ENCODE measurements at places on chromosomes 6 and 20. TPM values are rescaled to one million over a fixed set of nuclear protein-coding genes. Genes with fewer than 3 reads are reported as not detected.

GRCh38 chr6:132235596-132236280, 165.5 kb downstream of the MOXD1 start:
- no peak for DNase-seq
- H3K36me3 ChIP-seq: no peaks in the 10 kb centered on the region

GRCh38 chr6:83878902-83879644, 19.6 kb downstream of the CYB5R4 start:
- no peaks in the 10 kb centered on the region for H3K27me3 ChIP-seq
- no peak overlapping the region for H3K27ac ChIP-seq

The C20orf144 gene
- total RNA-seq: 0.61 TPM

DNA sequence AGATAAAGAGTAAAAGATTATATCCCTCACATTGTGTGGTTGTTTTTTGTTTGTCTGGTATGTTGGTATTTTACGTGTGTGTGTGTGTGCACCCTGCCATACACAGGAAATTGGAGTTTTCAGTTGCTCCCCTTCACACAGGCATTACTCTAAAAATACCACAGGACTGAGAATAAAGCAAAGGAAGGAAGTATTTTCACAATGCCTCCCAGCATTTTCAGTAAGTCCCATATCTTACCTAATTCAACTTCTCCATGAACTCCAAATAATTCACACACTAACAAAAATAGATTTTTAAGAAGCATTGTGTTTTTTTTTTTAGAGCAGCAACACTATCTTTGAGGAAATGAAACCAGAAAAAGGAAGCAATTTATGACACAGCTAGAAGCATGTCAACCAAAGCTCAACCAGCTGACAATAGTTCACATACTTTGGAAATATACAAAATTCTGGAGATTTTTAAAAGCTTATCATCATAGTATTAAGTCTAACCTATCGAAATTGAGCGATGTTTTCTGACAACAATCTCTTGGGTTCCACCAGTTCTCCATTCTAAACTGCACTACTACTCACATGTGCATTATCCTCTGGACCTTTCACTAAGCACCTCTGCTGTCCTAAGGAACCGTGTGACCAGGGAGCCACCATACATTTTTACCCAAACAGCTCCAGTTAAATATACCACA, 2.1 kb downstream of the UBE2J1 start:
- H3K4me1 ChIP-seq: peaks cover 56% of the 10 kb centered on the region
- no peaks in the 10 kb centered on the region for H3K36me3 ChIP-seq
- DNase-seq: no peak
- H3K4me3 ChIP-seq: peak overlapping the region; percentile 40
- H3K27ac ChIP-seq: peak overlapping the region; percentile 11
